ENCODE measurements at places on chromosomes 16 and 17.
A peak's percentile ranks its signal among the peaks of the same experiment; 100 is the strongest.

GRCh38 chr16:51543971-51544370, 392.9 kb upstream of the SALL1 start:
- DNase-seq = no peak

- DNase-seq = no peak
Observed at GRCh38 chr17:57387575-57387974, 131.3 kb downstream of the MSI2 start.

GRCh38 chr16:61820398-61820797, 215.8 kb downstream of the CDH8 start:
- DNase-seq = no peak

GRCh38 chr17:81193051-81193410, 27.0 kb upstream of the AATK start:
- DNase-seq = no peak

DNA sequence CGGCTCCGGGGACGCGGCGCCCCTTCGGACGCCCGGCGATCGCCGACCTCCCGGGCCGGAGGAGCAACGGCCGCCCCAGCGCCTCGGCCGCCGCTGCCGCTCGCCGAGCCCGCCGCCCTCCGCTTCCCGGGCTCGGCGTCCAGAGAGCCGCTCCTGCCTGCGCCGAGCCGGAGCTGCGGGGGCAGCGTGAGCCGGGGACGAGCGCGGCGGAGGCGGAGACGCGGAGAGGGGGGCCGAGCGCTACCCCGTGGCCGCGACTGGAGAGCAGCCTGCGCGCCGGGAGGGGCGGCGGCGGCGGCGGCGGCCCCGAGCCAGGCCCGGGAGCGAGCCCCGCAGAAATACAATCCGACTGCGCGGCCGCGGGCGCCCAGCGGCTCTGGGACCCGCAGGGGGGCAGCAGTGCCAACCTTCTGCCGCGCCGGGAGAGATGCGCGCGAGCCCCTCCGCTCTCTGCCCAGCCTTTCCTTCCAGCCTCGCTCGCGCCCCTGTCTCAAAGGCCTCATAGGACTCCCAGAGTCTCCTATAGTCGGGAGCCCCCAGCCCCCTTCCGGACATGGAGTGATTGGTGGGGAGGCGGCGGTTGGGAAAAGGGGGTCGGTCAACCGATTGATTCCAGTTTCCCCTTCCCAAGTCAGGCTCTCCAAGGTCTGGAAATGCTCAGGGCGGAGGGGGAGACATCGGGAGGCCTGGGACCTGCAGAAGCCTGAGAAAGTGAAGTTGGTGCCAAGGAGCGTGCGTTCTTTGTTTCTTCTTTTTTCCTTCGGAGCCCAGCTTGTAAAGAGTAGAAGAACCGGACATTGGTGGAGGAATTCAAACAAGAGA, 1.0 kb upstream of the SDK2 start:
- DNase-seq = peak; percentile 76

- DNase-seq = no peak
Observed at GRCh38 chr17:28466001-28466400, 7.4 kb upstream of the SLC13A2 start.

- no peak for DNase-seq
Observed at GRCh38 chr17:71477356-71477755, 643.5 kb upstream of the SOX9 start.

- no peak for DNase-seq
Observed at GRCh38 chr17:7058831-7059447, 15.0 kb upstream of the SLC16A11 start.

DNA sequence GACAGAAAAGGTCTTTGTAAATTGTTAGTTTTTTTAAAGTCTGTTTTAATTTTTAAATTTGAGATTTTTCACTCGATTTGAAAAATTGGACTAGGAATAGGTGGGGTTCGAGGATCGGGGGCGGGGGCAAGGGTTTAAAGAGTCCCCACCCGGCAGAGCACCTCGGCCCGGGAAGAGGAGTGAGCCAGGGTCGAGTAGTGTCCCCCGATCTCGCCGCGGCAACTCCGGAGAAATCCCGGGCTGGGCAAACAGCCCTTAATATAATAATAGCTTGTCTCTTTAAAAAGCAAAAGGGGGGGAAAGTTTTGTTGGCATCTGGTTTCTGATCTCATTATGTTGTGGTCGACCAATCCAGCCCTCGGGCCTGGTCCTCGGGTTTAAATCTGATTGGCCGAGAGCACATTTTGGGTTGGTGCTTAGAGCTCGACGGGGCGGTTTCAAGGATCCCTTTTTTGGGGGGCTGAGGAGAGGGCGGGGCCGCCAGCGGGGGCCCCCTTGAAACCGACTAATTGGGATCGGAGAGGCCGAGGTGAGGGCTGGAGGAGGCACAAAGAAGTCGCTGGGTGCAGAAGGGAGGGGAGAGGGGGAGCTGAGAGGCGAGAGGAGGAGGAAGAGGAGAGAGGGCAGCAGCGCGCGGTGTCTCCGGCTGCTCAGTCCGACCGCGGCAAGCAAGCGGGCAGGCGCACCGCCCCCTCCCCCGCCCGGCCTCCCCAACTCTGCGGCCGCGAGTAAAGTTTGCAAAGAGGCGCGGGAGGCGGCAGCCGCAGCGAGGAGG, at the start of gene FZD2:
FZD2 (plus strand) TSS at position 653 of the 775 bp plus-strand sequence. CDS start 205 bp downstream, outside the sequence.
- DNase-seq = peak; percentile 90

DNA sequence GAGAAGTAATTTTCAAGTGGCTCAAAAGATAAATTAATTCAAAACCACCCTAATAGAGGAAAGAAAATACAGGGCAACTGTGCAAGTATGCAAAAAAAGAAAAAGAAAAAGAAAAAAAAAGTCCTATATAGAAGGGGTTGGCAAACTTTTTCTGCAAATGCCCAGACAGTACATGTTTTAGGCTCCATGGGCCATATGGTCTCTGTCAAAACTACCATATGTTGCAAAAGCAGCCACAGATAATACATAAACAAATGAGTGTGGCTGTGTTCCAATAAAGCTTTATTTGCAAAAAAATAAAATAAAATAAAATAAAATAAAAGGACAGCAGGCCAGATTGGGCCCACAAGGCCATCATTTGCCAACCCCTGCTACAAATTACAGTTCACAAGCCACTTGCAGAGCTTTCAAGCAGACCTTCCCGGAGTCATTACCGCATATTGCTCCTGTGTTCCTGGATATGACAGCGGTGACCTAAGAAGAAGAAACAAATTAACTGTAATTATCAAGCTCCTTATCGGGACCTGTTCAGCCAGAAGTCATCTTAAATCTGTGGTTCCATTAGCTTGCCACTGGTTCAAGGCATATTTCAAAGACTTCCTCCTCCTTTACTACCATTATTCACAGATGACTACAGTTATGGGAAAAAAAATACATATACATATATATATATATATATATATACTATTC, 15.9 kb downstream of the ZC3H7A start:
- peak; percentile 85 for DNase-seq

DNA sequence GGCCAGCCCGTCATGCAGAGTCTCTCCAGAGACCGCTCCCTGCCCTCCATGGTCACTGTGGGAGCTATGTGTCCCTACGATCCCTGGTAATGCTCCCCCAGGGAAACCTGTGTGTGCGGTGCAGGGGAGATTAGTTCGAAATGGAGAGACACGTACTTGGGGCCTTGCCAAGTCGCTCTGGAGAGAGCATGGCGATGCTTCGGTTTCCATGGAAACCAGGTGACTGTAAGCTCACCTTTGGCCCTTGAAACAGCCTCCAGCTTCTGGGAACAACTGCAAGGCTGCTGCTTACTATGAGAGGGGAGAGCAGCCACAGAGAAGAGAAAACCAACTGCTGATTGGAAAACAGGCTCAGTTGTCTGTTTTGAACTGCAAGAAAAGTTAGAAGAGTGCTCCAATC, 879.7 kb upstream of the EEF2KMT start:
- peak; percentile 2 for DNase-seq

DNA sequence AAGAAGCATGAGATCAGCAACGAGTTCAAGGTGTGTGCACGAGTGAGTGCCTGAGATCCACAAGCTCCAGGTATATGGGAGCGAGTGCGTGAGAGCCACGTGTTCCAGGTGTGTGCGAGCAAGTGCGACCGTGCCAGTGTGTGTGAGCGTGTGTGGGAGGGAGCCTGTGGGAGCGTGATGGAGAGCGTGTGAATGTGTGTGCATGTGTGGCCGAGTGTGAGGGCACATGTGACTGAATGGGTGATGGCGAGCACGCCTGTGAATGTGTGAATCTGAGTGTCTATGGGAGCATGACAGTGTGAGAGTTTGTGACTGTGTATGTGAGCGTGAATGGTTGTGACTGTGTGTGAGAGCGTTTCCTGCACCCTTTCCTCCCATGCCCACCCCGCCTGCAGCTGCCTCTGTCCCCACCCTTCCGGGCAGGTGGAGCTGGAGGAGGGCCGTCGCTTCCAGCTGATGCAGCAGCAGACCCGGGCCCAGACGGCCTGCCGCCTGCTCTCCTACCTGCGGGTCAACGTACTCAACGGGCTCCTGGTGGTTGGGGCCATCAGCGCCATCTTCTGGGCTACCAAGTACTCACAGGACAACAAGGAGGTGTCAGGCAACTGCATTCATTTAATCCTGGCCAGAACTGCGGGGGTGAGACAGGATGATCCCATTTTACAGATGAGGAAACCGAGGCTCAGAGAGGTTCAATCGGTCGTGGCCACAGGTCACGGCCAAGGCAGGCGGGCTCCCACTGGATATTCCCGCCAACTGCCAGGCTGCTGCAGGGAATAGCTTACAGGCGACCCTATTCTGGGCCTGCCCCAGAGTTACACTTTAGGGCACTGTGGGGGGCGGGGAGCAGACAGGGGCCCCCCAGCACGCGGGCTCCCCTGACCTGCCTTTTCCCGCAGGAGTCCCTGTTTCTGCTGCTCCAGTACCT, 3.7 kb downstream of the TMC8 start:
- DNase-seq = peak; percentile 1

DNA sequence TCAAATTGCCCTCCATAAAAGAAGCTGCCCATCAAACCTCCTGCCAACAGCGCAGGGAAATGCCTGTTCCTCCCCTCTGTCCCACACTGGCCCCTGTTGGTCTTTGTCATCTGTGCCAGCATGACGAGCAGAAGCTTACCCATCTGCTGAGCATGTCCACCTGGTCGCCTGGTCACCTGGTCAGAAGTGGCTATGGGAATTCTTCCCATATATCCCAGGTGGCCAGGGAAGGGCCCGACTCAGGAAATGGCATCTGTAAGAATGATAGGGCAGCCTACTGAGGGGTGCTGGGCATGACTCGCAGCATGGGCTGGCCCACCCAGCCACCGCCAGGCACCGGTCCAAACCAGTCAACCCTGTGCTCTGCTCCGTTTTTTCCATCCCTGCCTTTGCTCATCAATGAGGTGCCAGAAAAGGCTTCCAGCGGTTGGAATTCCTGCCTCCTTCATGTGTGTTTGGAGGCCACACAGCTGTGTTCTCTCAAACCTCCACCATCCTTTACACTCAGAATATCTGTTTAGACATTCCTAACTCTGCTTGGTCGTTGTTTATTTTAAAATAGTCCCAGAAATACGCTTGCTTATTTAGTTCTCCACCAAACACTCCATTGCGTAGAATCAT, 145.2 kb downstream of the CLEC16A start:
- DNase-seq = no peak

GRCh38 chr16:57801098-57801808, 1.0 kb downstream of the KIFC3 start:
- no peak for DNase-seq

- no peak for DNase-seq
Observed at GRCh38 chr17:47218896-47219430, 9.8 kb downstream of the MYL4 start.

Data from NCI-H1105 treated with DMSO at 0.1 percent for 48 hours (cell line).